Bronchial smooth muscle cell (primary cell): ENCODE measurements at places on chromosomes 11 and 22. TPM values are rescaled to one million over a fixed set of nuclear protein-coding genes. Genes with fewer than 3 reads are reported as not detected.

CCDC134 gene
- 5.5 and 5.7 TPM in 2 replicates for total RNA-seq

SIRT3 gene
- 9.6 and 10.9 TPM in 2 replicates for total RNA-seq

OOSP4A gene
- total RNA-seq: not detected in 2 replicates

MS4A6E gene
- total RNA-seq: not detected in 2 replicates

BEST1 gene
- 2.5 and 4.6 TPM in 2 replicates for total RNA-seq

GRM5 gene
- under 0.01 TPM in 1 of 2 replicates, not detected in the other for total RNA-seq

QSER1 gene
- 7.2 and 10.6 TPM in 2 replicates for total RNA-seq

C11orf97 gene
- total RNA-seq: not detected in 2 replicates

MIAT gene
- total RNA-seq: 1.4 and 3.5 TPM in 2 replicates

PACSIN2 gene
- 32.0 and 38.0 TPM in 2 replicates for total RNA-seq

BLID gene
- total RNA-seq: 3.4 and 5.4 TPM in 2 replicates

LINC01488 gene
- total RNA-seq: not detected in 2 replicates

MYBPC3 gene
- total RNA-seq: not detected in 2 replicates

KDM4E gene
- under 0.01 TPM in 1 of 2 replicates, not detected in the other for total RNA-seq

FAM83F gene
- under 0.01 TPM in 1 of 2 replicates, not detected in the other for total RNA-seq

SHANK2 gene
- 0.32 and 0.43 TPM in 2 replicates for total RNA-seq

USP35 gene
- 13.7 and 14.3 TPM in 2 replicates for total RNA-seq

PRR14L gene
- 10.0 and 12.0 TPM in 2 replicates for total RNA-seq
